ENCODE measurements at places on chromosomes 5 and 9.

GRCh38 chr9:8961186-8961851 lies 1161.7 kb upstream of the DMAC1 start:
- DNase-seq = no peak

DNA sequence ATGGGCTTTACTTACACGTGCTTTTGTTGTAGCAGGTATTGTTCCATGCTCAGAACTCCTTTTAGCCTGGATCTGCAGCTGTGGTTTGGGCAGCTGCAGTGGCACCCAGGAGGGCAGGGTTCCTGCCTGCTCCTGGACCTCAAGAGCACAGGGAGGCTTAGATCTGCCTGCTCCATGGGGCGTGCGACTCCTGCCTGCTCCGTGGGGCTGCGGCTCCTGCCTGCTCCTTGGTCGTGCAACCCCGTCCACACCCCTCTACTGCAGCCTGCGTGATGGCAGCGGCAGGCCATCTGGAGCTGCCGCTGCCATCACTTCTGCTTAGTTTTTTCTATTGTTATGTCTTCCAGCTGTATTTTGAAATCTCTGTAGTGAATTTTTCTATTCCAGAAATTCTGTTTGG lies 11.7 kb upstream of the UGT3A2 start:
- DNase-seq = no peak

DNA sequence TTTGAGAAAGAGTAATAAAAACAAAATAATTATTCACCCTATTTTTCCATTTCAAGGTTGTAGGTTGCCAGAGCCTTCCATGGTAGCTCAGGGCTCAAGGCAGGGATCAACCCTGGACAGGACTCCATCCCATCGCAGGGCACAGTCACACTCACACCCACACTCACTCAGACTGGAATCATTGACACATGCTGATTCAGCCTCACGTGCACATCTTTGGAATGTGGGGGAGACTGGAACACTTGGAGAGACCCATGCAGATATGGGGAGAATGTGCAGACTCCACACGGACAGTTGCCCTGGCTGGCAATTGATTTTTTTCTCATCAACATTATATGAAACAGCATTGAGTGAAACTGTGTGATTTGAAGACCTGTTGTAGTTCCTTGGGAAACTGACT lies 234.1 kb downstream of the ADGRV1 start:
- DNase-seq = no peak

- no peak for DNase-seq
These were observed 118.0 kb downstream of the EGFLAM start for GRCh38 chr5:38376404-38376803.

GRCh38 chr9:89548071-89548638 lies 50.2 kb upstream of the SEMA4D start:
- DNase-seq = no peak

All from cerebellar cortex (tissue), 1 donor.